ENCODE measurements at places on chromosomes 4 and X.

- DNase-seq = no peak
Observed at GRCh38 chrX:132676561-132677186, 187.8 kb upstream of the MBNL3 start.

DNA sequence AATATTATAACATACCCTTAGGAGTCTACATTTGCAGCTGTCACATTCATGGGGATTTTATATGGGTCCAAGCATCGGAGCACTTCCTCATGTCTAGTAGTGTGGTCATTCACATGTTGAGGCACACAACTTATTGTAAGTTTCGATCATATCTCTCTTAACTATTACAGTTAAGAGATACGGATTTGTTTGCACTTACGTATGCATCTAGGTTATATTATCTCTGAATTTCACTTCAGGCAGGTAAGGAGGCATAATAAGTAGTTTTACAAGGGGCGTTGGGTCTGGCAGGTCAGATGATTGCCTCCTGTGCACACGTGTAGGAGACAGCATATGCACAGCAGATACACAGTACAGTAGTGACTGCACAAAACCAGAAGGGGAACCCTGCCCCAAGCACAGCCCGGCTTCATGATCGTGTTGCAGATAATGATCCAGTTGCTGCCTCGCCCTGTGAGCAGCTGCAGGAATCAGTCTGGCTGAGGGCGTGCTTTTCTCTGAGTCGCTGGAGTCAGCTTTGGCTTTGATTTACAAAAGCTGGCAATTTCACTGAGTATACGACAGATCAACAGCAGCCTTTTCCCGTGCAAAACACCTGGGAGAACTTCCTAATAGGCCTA, 302.9 kb upstream of the GATB start:
- DNase-seq = no peak

DNA sequence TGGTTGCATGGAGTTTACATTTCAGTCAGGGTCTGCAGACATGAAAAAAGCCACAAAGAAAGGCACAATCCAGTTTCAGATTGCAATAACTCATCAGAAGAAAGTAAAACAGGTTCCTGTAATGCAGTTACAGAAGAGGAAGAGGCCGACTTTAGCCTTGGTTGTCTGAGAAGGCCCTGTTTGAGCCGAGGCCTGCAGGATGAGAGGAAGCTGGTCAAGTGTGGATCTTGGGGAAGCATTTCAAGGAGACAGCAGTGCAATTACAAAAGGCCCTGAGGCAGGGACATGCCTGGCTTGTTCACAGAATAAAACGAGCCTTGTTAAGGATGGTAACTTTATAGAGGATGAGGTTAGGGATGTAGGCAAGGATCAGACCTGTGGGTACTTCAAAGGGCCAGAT, 62.4 kb downstream of the AFF2 start:
- no peak for DNase-seq

GRCh38 chr4:113289766-113290165, 240.3 kb downstream of the ANK2 start:
- DNase-seq = no peak

DNA sequence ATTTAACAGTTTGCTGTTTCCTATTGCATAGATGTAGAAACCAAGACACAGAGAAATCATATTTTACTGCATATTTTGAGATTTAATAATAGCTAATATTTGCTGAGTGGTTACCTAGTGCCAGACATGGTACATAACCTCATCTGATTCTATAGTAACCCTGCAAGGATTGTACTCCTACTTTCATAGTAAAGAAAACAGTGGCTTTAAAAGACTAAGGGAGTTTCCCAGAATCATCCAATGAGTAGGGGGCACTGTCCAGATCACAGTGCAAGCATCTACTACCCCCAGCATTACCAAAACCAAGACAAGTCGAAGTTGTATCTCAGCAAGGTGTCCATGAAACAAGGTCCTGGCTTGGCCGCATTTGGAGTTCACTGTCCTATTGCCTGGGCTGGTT, 224.5 kb upstream of the TENM3 start:
- DNase-seq = no peak

GRCh38 chr4:30714408-30715031, 5.6 kb upstream of the PCDH7 start:
- DNase-seq = no peak

DNA sequence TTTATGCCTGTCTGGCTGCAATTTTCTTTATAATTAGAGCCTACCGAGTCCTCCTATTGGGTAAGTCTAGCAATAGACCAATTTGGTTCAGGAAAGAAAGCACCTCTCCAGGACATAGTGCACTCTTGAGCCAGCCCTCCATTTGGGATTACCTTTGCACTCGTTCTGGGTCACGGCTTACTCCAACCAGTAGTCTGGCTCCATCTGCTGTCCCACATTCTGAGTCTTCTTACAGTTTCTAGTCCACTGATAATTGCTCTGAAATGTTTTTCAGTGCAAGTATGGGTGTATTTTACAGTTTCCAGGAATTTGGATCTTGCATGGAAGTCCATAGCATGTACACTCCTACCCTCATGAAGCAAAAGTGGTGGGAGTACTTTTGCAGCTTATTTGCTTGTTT, 34.8 kb upstream of the USP51 start:
- DNase-seq = no peak

GRCh38 chr4:13193662-13194061, 290.5 kb downstream of the RAB28 start:
- DNase-seq = no peak

- DNase-seq = no peak
Observed at GRCh38 chr4:171639540-171639939, 173.7 kb upstream of the GALNTL6 start.

GRCh38 chrX:154378059-154378798, 866 bp upstream of the EMD start:
- no peak for DNase-seq

GRCh38 chr4:55008166-55009056, 117.0 kb downstream of the KDR start:
- no peak for DNase-seq

DNA sequence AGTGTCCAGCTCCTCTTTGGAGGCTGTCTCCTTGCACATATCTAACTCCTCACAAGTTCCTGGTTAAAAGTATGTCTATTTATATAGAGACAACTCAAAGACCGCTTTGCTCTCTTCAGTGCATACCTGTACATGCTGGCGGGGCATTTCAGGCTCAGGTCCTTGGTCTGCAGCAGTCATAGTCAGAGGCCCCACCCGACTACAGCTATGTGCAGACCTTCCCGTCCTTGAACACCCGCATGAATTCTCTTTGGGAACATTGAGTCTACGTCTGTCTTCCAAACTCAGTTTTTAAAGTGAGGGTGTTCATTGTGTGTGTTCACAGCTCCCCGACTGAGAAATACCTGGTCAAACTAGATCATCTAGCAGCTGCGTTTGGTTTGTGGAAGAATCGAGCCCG, 4.2 kb downstream of the BCOR start:
- DNase-seq = no peak

GRCh38 chr4:123640271-123640670, 243.7 kb downstream of the SPRY1 start:
- no peak for DNase-seq

DNA sequence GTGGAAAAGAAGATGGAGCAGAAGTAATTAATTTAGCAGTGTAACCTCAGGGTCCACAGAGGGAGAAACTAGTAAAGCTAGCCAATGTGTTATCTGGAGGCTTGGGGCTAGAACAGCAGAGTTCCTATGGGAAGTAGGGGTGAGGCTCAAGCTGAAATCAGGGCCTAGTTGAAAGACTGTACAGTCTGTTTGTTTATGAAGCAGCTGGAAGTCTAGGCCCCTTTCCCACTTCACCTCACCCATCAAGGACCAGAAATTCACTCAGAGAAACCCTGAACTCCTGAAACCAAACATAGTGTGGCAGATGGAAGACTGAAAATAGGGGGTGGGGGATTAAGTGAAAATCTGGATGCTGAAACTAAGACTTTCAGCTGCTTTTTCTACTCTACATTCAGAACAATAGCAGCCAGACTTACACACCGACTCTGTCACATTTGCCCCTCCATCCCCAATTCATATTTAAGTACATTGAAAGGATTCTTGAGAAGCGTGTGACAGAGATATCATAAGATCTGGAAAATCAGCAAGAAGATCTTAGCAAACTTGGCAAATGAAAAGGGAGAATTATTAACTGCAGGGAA, 32.6 kb upstream of the FAM241A start:
- DNase-seq = no peak

GRCh38 chr4:139085141-139085540, 69.6 kb downstream of the NOCT start:
- no peak for DNase-seq

- DNase-seq = no peak
Observed at GRCh38 chrX:9355739-9356138, 109.1 kb upstream of the TBL1X start.

GRCh38 chr4:7416745-7417432, 17.8 kb downstream of the PSAPL1 start:
- no peak for DNase-seq

GRCh38 chr4:88033309-88033708, 25.9 kb downstream of the PKD2 start:
- no peak for DNase-seq

Measured in stimulated activated CD8-positive, alpha-beta memory T cell treated with anti-CD3 and anti-CD28 coated beads, Interleukin-7, amount 100 ng/mL, for 1 hour (primary cell).